ENCODE measurements at places on chromosomes 1 and 21.

- no peak for DNase-seq
Measured at GRCh38 chr1:224177356-224177999, 5.6 kb upstream of the DEGS1 start.

- no peak for DNase-seq
Measured at GRCh38 chr1:109931911-109932636, 21.4 kb downstream of the CSF1 start.

- DNase-seq = no peak
Measured at GRCh38 chr1:14780271-14780670, 181.8 kb downstream of the KAZN start.

DNA sequence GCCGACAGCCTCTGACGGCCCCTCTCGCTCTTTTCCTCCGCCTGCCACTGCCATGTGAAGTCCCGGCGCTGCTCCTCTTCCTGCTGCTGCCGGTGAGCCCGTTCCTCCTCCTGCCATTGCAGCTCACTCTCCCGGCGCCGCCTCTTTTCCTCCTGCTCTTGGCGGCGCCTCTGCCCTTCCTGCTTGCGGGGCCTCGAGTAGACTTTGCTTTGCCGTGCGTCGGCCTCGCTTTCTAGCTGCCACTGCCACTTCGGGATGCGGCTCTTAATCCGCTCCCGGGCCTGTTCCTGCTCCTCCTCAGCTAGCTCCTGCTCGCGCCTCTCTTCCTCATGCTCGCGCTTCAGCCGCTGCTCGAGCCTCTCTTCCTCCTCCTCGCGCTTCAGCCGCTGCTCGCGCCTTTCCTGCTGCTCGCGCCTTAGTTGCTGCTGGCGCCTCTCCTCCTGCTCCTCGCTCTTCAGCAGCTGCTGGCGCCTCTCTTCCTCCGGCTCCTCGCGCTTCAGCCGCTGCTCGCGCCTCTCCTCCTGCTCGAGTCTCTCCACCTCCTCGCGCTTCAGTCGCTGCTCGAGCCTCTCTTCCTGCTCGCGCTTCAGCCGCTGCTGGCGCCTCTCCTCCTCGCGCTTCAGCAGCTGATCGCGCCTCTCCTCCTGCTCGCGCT lies 4.3 kb downstream of the TCHH start:
- DNase-seq = peak; percentile 47

GRCh38 chr1:232333419-232333767 lies 296.5 kb downstream of the SIPA1L2 start:
- no peak for DNase-seq

GRCh38 chr1:50968821-50969610 lies 1.0 kb upstream of the CDKN2C start:
- DNase-seq = no peak

DNA sequence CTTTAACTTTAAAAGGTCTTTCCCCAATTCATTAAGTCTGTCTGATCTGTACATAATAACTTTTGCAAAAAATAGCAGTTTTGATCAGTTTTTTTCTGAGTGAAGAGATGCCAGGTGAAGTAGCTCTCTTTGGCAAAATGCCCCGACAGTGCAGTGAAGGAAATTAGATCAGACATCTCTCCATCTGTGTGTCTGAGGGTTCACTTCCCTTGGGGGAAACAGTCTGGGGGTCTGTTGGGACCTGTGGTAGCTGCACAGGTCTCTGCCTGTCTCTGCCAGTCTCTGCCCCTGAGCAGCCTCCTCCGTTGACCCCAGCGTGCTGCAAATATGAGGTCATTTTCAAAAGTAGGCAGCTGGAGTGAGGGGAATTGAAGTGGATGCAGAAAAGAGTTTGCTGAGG lies 54.5 kb downstream of the TBCE start:
- DNase-seq = no peak

- DNase-seq = no peak
Measured at GRCh38 chr1:39412892-39413291, 78.5 kb upstream of the BMP8A start.

DNA sequence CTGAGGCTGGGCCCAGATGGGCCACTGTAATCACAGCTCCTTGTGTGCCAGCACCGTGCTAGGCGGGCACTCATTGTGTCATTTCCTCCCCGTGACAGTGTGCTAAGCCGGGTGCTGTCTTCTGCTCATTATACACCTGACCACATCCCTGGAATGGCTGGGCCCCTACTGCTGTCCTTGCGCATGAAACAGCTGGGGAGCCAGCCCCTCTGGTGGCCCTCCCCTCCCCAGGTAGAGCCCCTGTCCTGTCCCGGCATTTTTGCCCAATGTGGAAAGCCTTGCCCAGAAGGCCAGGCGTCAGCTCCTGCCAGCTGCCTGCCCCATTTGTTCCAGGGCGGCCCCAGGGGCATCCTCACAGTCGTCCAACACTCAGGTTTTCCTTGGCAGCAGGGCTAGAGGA lies 107.4 kb upstream of the CASZ1 start:
- DNase-seq = no peak

DNA sequence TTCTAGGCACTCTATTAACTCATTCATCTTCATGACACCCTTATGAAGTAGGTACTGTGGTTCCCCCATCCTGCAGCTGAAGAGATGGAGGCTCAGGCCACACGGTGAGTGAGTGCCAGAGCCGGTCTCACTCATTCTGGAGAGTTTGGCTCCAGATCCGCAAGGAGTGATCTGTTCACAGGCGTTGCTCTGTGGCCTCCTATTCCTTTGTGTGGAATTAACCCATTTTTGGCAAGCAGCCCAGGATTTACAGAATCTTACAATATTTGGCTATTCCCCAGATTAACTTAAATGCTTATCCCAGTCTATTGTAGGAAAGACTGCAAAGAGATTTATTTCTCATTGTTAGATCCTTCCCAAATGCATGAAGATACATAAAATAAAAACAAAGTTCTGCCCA lies 29.6 kb downstream of the KIAA0040 start:
- no peak for DNase-seq

DNA sequence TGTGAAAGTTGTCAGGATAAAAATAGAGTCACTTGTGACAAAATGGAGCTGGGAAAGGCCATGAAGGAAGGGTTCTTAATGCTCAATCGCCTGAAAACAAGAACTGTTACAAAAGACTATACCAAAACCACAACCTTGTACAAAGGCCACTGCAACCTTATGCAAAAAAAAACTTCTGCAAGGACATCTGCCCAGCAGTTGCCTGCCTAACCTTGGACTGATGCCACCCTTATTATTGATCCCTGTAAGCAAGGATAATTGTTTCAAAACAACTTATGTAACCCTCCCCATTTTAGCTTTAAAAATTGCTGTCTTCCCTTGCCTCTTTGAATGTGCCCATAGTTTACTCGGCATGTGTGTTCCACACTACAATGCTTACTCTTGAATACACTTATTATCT lies 5.7 kb downstream of the ALG14 start:
- DNase-seq = no peak

DNA sequence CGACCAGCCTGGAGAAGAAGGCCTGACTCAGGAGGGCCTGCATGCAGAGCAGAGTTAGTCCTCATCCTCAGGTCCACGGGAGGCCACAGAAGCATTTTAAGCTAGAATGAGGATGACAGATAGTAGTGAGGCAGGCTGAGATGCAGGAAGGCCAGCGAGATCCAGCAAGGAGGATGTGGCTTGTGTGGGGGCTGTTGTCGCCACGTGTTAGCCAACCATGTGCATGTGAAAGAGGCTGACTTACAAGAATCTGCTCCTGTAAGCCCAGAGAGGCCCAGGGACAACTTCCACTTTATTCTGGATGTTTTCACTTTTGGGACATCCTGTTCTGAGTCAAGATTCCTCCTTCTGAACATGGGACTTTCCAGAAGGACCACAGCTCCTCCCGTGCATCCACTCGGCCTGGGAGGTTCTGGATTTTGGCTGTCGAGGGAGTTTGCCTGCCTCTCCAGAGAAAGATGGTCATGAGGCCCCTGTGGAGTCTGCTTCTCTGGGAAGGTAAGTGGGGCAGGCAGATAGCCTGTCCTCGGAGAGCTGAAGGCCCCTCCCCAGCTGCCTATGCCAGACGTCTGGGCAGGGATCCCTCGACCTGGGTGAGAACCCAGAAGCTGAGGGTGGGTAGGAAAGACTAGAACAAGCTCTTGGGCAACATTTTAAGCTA lies at the start of gene SLAMF8:
Gene SLAMF8 (plus strand): TSS at position 433 of the 661 bp plus-strand sequence. CDS start 26 bp downstream, at position 459.
- no peak for DNase-seq

DNA sequence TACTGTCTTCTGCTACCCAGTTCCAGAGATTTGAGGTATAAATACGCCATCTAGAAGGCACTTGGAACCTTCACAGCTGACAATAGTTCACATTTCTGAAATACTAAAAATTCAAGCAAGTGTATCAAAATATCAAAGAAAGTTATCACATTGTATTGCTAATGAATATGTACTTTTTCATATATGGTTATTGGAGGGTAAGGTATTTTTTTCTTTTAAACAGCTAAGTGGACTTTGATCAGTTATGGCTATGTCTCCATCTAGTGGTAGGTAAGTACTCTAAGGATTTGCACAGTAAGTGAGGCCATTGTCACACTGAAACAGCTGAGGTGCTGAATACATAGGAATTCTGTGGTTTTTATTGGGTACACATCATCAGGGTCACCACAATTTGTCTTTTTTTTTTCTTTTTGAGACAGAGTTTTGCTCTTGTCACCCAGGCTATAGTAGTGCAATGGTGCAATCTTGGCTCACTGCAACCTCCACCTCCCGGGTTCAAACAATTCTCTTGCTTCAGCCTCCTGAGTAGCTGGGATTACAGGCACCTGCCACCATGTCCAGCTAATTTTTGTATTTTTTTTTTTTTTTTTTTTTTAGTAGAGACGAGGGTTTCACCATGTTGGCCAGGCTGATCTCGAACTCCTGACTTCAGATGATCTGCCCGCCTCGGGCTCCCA lies 49.1 kb upstream of the CR2 start:
- DNase-seq = peak; percentile 40

- DNase-seq = no peak
Measured at GRCh38 chr1:31745096-31745945, 18.8 kb downstream of the ADGRB2 start.

GRCh38 chr21:33554236-33554981 lies 11.6 kb downstream of the SON start:
- no peak for DNase-seq

DNA sequence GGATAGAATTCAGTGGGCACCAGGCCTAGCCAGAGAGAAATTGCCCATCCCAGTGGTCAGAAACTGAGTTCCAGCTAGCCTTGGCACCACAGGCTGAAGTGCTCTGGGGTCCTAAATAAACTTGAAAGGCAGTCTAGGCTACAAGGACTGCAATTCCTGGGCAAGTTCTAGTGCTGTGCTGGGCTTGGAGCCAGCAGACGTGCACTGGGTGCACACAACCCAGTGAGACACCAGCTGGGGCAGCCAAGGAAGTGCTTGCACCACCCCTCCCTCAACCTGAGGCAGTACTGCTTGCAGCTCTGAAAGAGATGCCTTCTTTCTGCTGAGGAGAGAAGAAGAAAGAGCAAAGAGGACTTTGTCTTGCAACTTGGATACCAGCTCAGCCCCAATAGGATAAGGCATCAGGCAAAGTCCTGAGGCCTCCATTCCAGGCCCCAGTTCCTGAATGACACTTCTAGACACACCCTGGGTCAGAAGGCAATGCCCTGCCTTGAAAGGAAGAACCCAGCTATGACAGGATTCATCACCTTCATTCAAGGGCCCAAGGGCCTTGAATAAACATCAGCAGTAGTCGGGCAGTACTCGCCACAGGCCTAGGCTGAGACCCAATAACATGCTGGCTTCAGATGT lies 55.1 kb downstream of the OVGP1 start:
- no peak for DNase-seq

- no peak for DNase-seq
Measured at GRCh38 chr1:48596046-48596445, 124.0 kb upstream of the SPATA6 start.

GRCh38 chr1:61271412-61271789 lies 189.0 kb downstream of the NFIA start:
- no peak for DNase-seq

DNA sequence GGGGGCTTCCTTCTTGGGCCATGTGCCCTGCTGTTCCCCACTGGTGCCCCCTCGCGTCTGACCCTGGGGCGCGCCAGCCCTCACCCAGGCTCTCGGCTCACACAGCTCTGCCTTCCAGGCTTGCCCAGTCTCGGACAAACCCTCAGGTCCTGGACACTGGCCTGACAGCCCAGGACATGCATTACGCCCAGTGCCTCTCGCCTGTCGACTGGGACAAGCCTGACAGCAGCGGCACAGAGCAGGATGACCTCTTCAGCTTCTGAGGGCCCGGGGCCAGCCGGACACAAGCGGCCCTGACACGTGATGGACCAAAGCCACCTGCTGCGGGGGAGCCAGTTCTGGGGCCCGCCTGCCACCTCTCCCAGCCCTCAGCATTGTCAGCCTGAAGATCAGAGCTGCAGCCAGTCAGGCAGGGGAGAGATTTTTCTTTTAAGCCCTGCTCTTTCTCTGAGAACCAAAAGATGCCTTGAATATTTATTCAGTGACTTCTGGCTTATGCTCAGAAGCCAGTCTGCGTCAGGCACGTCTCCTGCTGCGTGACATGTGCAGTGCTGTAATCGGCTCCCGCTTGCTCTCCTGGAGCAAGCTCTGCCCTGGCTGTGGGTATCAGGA lies 23.4 kb downstream of the LDLRAP1 start:
- no peak for DNase-seq

GRCh38 chr1:10152709-10153284 lies 57.6 kb upstream of the KIF1B start:
- DNase-seq = no peak

DNA sequence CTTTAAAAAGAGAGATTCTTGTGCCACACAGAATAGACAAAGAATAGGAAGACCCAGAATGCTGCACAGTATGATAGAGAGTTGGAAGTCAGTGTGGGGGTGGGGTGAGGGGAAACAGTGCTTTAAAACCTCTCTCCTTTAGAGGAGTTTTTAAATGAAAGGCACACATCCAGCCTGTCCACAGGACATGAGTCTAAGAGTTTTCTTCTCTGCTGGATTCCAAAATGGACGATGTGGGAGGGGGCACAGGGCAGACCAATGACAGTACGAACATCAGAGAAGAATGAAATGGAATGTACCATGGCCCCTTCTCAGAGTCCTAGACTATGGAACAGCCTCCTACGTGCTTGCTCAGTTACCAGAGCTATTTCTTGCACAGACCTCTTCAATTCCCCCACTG lies 458.2 kb upstream of the DAB1 start:
- DNase-seq = no peak

DNA sequence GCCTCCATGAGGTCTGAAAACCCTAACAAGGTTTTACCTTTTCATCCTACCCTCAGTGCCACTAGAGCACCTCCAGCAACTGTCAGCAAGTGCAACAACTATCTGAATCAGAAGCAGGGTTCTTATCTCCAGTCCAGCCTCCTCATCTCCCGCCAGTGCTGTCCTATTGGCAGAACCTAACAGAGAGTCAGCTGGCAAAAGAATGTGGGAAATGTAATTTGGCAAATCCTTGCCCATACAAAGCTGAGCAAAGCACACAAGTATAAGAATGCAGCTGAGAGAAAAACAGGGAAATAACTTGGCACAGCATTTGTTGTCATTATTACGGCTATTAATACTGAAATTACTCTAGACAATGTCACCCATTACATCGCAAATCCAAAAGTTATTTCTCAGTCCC lies 124.2 kb downstream of the ATP6V1G3 start:
- no peak for DNase-seq

DNA sequence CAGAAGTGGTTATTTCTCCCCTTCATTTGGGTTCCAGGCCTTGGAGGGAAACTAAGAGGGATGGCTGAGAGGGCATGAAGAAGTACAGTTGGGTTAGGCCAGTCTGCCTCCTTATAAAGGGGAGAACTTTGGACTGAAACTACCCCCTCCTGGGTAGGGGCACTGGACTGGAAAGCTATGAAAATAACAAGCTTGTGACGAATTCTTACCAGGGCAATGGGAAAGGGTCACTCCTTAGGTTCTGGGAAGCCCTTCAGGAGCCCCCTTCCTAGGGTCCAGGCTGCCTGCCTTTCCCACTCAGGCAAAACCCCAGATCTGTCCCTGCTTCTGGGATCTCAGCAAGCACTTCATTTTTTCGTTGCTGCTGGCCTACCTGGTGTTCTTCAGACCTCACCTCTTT lies 9.8 kb upstream of the P3R3URF start:
- no peak for DNase-seq

Data from NCI-H1930 (cell line).